NCI-H1417 (cell line): ENCODE measurements at places on chromosomes 6 and 20.

DNA sequence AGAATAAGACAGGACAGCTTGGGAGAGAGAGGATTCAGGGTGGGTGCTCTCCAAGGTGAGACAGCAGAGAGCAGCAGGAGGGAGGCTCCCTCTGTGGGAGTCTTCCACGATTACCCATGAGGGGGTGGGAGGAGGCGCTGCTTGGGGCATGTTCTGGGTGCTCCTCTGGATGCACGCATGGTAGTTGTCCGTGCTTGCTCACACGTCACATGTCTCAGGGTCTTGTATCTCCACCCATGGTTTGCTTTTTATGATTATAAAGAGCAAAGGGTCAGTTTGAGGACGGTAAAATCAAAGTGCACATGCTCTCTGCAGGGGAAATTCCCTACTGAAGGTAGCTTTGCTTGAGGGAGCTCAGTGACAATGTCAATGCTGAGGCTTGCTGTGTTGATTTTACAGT, 338.4 kb downstream of the THBS2 start:
- no peak for DNase-seq

DNA sequence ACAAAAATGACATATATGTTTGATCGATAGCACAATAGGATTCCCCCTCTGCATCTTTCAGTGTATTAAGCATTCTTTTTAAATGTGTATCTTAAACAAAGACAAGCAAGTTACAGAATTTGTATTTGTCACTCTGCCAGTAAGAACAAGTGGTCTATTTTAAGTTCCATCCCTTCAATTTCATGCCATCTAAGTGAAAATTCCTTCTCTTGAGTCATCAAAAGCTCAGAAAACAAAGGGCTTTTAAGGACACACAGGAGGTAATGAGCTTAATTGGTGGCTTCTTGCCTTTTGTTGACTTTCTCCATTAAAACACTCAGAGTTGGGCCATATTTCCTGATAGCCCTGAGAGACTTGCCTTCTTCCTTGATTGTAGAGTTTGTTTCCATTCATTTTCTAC, 547.8 kb downstream of the TENT5A start:
- peak; percentile 84 for DNase-seq

DNA sequence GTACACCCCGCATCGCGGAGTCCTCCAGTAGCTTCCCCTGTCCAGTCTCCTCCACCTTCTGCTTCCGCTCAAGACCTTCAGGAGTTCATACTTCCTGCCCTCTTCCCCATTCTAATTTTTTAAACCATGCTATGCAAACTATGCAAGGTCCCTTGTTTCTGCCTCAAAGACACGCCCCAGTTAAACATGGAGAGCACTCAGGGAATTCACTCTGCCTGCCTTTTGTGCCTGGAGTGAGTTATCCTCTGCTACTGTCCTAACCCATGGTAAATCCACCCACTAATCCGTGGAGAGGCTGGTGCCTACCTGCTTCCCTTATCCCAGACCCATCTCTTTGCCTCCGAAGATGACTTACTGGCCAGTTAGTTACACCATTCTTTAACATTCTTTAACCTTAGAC, 473.7 kb upstream of the JARID2 start:
- DNase-seq, result no peak

DNA sequence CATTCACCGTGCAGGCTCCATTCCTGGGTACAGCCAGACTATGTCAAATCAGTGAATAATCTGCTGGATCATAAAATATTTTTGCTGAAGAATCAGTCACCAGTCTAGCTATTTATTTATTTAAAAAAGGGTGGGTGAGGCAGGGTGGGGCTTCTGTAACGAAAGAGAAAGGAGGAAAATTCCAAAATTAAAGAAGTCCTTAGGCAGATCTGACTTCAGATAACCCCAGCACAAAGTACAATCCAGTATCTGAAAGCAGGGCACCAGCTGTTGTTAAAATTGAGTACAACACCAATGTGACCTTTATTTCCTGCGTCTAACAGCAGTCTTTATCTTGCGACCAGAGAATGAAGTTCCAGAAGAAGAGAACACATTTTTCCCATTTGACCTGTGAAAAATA, 15.7 kb downstream of the FAM8A1 start:
- no peak for DNase-seq

- no peak for DNase-seq
Observed at GRCh38 chr6:33966536-33966935, 162.7 kb upstream of the MLN start.

- DNase-seq, result no peak
Observed at GRCh38 chr6:107108201-107108890, 7.0 kb downstream of the BEND3 start.

DNA sequence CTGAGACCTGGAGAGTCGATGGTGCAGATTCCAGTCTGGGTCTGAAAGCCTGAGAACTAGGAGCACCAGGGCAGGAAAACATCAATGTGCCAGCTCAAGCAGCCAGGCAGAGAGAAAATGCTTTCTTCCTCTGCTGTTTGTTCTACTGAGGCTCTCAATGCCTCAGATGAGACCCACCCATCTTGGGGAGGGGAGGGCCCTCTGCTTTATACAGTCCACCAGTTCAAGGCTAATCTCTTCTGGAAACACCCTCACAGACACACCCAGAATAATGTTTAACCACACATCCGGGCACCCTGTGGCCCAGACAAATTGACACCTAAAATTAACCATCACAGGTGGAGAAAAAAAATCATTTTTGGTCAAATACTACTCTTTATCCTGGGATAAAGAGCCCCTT, 89.3 kb upstream of the SLC22A23 start:
- DNase-seq, result no peak
